ENCODE measurements at places on chromosomes 12 and 14. TPM values are rescaled to one million over a fixed set of nuclear protein-coding genes. Genes with fewer than 3 reads are reported as not detected.

DNA sequence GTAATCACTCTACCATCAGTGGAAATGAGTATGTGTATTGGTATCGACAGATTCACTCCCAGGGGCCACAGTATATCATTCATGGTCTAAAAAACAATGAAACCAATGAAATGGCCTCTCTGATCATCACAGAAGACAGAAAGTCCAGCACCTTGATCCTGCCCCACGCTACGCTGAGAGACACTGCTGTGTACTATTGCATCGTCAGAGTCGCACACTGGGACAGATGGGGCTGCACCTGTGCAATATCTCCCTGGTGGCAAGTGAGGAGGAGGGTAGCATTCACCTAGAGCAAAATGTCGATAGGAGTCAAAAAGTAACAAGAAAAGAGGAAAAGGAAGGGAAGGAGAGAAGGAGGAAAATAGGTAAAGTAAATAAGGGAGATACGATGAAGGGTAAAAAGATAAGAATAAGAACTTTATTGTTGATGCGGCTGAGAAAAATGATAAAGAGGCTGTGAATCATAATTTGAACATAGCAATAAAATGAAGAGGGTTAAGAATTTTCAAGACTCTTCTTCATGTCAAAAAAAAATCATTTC lies 450.5 kb upstream of the OR4E1 start:
- DNase-seq: no peak

DNA sequence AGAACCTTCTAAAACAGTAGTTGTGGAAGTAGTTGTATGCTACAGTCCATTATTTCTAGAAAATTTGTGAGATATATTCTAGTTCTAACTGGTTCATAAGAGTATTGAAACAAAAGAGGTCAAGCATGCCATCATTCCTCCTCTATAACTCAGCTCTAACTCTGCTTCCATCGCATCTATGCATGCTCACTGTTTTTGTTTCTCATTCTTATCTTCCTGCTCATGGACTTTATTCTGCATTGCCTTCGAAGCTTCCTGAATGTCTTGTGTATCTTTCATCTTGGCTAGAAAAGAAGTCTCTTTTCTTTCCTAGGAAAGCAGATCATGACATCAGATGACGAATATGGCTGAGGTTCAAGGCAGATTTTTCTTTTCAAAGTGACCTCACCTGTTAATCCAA lies 402 bp downstream of the LMNTD1 start:
- DNase-seq: no peak

- no peak for DNase-seq
These were observed 2.5 kb downstream of the AHNAK2 start for GRCh38 chr14:104975481-104976197.

- no peak for DNase-seq
These were observed 876.0 kb upstream of the FBXO33 start for GRCh38 chr14:40308240-40308639.

GRCh38 chr12:40137252-40137651 lies 31.4 kb upstream of the SLC2A13 start:
- DNase-seq: no peak

DNA sequence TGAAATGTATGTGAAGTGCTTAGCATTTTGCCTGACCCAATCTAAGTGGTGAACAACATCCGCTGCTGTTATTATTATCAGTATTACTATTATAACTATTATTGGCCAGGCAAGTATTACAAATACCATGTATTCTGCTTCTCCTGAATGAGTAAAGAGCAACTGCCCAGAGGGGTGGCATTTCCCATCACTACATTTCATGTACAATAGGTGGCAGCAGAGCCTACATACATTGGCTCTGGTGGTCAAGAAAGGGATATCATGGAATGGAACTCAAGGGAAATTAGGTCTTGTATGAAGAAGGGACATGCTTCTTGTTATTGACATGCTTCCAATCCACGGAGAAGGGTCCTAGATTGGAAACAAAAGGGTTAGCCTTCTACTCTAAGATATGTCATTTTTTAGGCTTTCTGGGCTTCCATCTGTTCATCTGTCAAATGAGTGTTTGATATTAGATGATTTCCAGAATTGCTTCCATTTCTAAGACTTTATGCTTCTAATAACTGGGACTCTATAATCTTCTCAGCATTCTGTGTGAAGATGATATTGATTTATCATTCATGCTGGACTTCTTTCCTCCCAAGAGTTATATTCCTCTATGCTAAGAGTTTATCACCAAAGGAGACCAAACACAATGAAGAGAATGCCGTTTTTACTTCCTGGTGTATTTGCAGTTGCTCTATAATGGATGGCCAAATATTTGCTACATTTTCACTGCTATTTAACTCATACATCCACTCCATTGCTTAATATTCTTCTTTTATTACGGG lies 239.1 kb downstream of the SSPN start:
- peak; percentile 29 for DNase-seq

GRCh38 chr12:11830307-11830801 lies 180.9 kb downstream of the ETV6 start:
- DNase-seq: no peak

DNA sequence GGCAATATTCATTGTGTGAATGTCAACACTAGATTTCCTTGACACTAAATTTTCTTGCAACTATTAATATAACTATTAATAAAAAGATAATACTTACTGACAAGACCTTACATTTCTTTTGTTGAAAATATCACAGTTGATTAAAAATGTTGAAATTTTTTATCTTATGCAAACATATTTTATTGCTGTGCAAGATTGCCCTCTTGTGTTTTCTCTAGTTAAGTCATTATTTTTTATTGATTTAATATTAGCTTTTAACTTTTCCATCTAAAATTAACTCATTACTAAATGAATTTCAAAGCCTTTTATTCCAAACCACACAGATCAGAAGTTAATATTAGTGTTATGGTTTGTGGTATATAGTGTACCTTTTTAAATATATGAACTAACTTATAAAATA lies 11.7 kb upstream of the NAA30 start:
- DNase-seq: no peak

- DNase-seq: no peak
These were observed 96.6 kb downstream of the EMP1 start for GRCh38 chr12:13293096-13293495.

GRCh38 chr14:71554959-71555612 lies 377.1 kb upstream of the RGS6 start:
- DNase-seq: no peak

DNA sequence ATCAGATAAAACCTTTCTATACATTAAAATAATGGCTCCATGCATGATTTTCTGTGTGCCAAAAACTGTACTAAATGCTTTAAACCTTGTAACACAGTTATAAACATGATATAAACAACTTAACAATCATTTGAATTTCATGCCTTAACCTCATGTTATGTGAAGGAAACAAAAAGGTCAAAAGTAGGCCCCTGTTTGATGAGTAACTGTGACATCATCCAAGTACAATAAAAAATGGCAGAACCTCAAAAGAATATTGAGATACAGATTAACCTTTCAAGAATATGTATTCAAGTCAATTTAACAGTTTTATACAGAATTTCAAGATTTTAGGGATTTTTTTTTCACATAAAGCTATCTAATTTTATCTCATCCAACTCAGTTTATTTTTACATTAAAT lies 310.7 kb upstream of the DCN start:
- DNase-seq: no peak

DNA sequence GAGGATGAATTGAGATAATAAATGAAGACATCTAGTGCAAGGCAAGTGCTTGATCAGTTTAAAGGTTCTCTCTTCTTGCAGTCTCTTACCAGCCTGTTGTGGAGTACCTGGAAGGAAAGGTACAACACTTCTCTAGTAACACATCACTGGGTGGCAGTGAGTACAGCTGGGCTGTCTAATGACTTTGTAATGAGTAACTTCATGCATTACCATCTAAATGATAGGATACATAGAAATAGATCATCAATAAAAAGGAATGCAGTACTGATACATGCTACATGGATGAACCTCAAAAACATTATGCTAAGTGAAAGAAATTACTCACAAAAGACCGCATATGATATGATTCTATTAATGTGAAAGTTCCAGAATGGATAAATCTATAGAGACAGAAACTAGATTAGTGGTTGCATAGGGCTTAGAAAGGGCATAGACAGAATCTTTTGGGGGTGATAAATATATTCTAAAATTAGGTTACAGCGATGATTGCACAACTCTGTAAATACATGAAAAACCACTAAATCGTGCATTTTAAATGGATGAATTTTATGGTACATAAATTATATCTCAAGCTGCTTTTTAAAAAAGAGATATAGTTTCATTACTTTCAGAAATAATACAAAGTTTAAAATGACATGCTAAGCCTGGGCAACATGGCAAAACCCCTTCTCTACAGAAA lies 224.4 kb downstream of the CHST11 start:
- no peak for DNase-seq

- DNase-seq: no peak
These were observed 576.8 kb upstream of the TMEM132C start for GRCh38 chr12:127690161-127690560.

DNA sequence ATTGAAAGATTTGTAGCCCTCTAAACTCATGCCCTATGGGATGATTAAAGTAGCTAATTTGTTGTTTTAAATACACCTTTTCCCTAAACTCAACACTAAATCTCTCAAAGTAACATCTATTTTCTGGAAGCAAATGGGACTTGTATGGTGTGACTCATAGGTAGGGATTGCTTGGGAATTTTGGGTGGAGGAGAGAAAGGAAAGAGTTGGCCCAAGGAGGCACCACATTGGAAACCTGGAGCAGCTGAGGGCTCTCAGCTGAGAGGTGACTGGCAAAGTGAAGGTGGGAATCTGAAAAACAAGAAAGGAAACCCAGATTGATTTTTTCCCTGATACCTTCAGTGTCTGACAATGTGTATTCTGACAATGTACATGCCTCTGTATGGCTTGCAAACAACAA lies 114.8 kb upstream of the PRICKLE1 start:
- no peak for DNase-seq

DNA sequence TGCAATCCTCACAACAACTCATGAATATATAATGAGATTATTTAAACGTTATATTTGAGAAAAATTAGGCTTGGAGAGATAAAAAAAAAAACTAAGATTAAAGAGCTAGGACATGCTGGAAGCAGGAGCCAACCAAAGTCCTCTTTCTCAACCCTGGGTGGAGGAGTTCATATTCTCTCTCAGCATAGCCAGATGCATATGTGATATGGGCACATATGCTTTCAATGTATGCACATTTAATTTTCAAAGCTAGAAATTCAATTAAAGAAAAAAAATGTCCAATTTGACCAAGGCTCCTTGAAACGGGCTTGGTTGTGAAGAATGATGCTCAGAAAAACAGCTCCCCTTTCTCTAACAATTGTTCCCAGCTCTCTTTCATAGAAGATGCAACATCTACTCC lies 61.9 kb upstream of the GRIP1 start:
- DNase-seq: no peak

GRCh38 chr12:106767954-106768822 lies 6.3 kb upstream of the RIC8B start:
- no peak for DNase-seq

The ACAD10 gene
- 40.8 TPM for total RNA-seq

The PMEL gene
- total RNA-seq: 0.96 TPM

The KRT75 gene
- not detected for total RNA-seq

The SLC6A15 gene
- 14.9 TPM for total RNA-seq

The GLIPR1L1 gene
- not detected for total RNA-seq

The CAPS2 gene
- total RNA-seq: 0.89 TPM

The FGD4 gene
- 11.0 TPM for total RNA-seq

The PELI2 gene
- 8.8 TPM for total RNA-seq

The ART4 gene
- not detected for total RNA-seq

The LMNTD1 gene
- total RNA-seq: 0.08 TPM

Data from kidney epithelial cell (primary cell).